ENCODE measurements at places on chromosomes 12 and 14. TPM values are rescaled to one million over a fixed set of nuclear protein-coding genes. Genes with fewer than 3 reads are reported as not detected.

The CAND1 gene
- total RNA-seq, result 123 TPM

- H3K27ac ChIP-seq, result no peak overlapping the region
- no peaks in the 10 kb centered on the region for H3K27me3 ChIP-seq
- no peak for DNase-seq
These were observed 45.8 kb downstream of the ATL1 start for GRCh38 chr14:50605766-50606165.

- H3K27ac ChIP-seq, result no peak overlapping the region
- H3K4me3 ChIP-seq, result no peak overlapping the region
- no peaks in the 10 kb centered on the region for H3K27me3 ChIP-seq
- no peaks in the 10 kb centered on the region for H3K36me3 ChIP-seq
- DNase-seq, result no peak
- H3K4me1 ChIP-seq, result no peaks in the 10 kb centered on the region
These were observed 42.5 kb downstream of the CCDC88C start for GRCh38 chr14:91374879-91375702.

DNA sequence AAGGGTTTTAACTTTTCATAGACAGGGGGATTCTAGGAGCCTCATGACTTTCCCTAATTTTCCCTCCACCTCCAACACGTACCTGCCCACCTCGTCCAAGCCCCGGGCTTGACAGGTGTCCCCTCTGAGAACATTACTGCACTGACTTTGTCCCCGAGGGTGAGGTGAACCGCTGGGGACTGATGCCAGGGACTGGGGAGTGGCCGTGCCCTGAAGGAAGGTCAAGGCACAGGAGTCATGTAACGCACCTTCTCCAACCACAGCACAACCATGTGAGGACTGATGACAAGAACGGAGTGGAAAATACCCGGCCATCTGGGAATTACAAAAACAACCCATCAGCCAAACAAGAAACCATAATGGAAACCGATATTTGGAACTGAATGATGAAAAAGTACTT, 214.7 kb upstream of the C14orf180 start:
- DNase-seq, result no peak
- H3K27me3 ChIP-seq, result no peaks in the 10 kb centered on the region
- no peak overlapping the region for H3K27ac ChIP-seq
- no peaks in the 10 kb centered on the region for H3K36me3 ChIP-seq
- no peaks in the 10 kb centered on the region for H3K4me1 ChIP-seq

The CRACR2A gene
- 5.4 TPM for total RNA-seq

- H3K36me3 ChIP-seq, result no peaks in the 10 kb centered on the region
- DNase-seq, result no peak
- no peaks in the 10 kb centered on the region for H3K27me3 ChIP-seq
- no peak overlapping the region for H3K27ac ChIP-seq
These were observed 83.0 kb upstream of the CCDC196 start for GRCh38 chr14:66403183-66403582.

DNA sequence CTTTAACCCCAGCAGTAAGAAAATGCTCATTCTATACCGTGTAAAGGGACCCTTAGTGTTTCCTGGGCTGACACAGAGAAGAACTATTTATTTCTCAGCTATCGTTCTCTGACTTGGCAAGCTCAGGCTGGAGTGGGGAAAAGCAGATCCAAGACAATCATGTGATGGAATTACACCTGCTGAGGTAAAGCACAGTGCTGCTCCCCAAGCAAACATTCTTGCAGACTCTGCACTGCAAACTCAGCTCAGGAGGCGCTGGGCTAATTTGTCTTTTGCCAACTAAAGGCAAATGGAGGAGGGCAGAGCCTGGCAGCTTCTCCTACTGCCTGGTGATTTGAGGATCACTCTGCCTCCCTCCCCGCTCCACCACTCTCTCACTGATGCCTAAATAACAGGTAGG, 57.8 kb upstream of the FUT8 start:
- H3K27ac ChIP-seq, result no peak overlapping the region
- H3K36me3 ChIP-seq, result no peaks in the 10 kb centered on the region
- no peak for DNase-seq
- H3K4me1 ChIP-seq, result peaks cover 2% of the 10 kb centered on the region
- no peak overlapping the region for H3K4me3 ChIP-seq

The IRAK3 gene
- 5.2 TPM for total RNA-seq

- no peak overlapping the region for H3K4me3 ChIP-seq
- H3K27ac ChIP-seq, result no peak overlapping the region
- no peaks in the 10 kb centered on the region for H3K36me3 ChIP-seq
- no peaks in the 10 kb centered on the region for H3K4me1 ChIP-seq
- H3K27me3 ChIP-seq, result no peaks in the 10 kb centered on the region
These were observed 20.9 kb downstream of the ZC2HC1C start for GRCh38 chr14:75090353-75090752.

The CCDC196 gene
- not detected for total RNA-seq

DNA sequence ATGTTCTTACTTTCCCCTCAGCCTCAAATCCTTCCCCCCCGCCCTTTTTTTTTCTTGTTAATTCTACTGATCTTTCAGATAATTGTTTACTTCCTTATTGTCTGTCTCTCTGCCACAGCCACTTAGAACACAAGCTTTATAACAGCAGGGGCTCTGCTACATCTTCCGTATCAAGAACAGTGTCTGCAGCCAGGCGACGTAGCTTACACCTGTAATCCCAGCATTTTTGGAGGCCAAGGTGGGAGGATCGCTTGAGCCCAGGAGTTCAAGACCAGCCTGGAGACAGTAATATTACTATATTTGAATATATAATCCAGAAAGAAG, 5.4 kb downstream of the SOS2 start:
- H3K36me3 ChIP-seq, result no peaks in the 10 kb centered on the region
- H3K27me3 ChIP-seq, result no peaks in the 10 kb centered on the region
- H3K4me3 ChIP-seq, result no peak overlapping the region
- no peak for DNase-seq
- H3K4me1 ChIP-seq, result peaks cover 8% of the 10 kb centered on the region
- no peak overlapping the region for H3K27ac ChIP-seq

DNA sequence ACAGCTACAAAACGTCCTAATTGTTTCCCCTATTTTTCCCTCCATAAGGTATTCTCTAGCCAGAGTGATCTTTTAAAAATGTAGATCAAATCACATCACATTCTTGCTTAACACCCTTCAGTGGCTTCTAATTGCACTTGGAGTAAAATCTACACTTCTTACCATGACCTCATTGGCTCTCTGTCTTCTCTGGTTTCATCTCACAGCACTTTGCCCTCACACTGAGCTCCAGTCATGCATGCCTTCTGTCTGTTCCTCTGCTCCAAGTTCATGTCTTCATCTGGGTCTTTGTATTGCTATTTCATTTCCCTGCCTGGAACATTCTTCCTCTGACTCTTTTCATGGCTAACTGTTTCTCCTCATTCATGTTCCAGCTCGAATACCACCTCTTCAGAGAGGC, 220.4 kb upstream of the GARIN6 start:
- no peaks in the 10 kb centered on the region for H3K27me3 ChIP-seq
- H3K27ac ChIP-seq, result no peak overlapping the region
- H3K4me1 ChIP-seq, result no peaks in the 10 kb centered on the region
- no peaks in the 10 kb centered on the region for H3K36me3 ChIP-seq
- H3K4me3 ChIP-seq, result no peak overlapping the region

The KRT71 gene
- not detected for total RNA-seq

The NAV3 gene
- 54.2 TPM for total RNA-seq

DNA sequence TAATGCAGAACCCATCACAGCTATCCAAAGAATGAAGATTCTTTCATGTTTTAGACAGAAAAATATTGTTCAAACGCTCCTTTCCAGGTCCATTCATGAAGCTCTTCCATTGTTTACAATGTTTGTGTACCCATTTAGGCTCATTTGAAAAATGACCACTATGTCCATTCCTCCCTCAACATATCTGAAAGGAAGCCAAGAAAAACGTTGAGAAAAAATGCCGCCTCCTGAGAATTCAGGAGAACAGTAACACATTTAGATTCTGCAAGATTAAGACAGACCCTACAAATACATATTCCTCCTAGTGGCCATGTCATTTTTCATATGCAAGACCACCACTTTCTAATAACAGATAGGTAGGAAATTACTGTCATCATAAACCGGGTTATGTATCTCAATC, 124.4 kb downstream of the SLC25A21 start:
- no peaks in the 10 kb centered on the region for H3K36me3 ChIP-seq
- no peak overlapping the region for H3K27ac ChIP-seq
- no peaks in the 10 kb centered on the region for H3K27me3 ChIP-seq
- no peaks in the 10 kb centered on the region for H3K4me1 ChIP-seq

DNA sequence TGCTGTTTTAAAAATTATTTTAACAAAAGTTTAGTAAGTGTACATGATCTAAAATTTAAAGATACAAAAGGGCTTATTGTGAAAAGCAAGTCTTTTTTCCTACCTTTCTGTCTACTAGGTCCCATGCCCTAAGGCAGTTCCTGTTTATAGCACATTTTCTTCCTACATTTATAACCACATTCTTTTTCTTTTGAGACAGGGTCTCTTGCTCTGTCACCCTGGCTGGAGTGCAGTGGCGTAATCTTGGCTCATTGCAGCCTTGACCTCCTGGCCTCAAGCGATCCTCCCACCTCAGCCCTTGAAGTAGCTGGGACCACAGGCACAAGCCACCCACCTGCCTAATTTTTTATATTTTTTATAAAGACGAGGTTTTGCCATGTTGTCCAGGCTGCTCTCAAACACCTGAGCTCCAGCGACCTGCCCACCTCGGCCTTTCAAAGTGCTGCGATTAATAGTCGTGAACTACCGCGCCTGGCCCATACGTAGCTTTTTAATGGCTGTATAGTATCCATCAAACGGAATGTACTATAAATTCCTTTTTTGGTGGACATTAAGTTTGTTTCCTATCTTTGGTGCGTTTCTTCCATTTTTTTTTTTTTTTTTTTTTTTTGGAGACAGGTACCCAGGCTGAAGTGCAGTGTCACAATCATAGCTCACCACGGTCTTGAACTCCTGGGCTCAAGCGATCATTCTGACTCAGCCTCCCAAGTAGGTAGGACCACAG, 20.9 kb downstream of the FRS2 start:
- no peak overlapping the region for H3K4me3 ChIP-seq
- H3K4me1 ChIP-seq, result peaks cover 7% of the 10 kb centered on the region
- H3K27me3 ChIP-seq, result no peaks in the 10 kb centered on the region
- no peaks in the 10 kb centered on the region for H3K36me3 ChIP-seq

DNA sequence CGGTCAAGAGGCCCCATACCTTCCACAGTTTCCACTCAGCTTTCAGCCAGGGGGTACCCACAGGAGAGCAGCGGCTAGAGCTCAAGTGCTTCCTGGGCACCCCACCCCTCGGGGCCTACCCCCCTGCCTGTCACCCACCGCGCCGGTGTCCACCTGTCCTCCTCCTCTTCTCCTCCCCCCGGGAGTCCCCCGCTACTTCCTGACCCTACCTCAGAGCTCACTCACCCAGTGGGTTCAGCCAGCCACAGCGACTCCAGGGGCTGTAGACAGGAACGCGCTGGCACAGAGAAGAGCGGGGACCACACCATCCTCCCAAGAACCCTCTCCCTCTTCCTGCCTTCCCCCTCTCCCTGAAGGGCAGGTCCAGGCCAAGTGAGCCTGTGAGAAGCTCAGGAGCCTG, 123.0 kb downstream of the ESRRB start:
- no peak overlapping the region for H3K27ac ChIP-seq
- H3K4me1 ChIP-seq, result no peaks in the 10 kb centered on the region
- H3K4me3 ChIP-seq, result no peak overlapping the region
- H3K27me3 ChIP-seq, result no peaks in the 10 kb centered on the region
- no peak for DNase-seq
- H3K36me3 ChIP-seq, result no peaks in the 10 kb centered on the region

DNA sequence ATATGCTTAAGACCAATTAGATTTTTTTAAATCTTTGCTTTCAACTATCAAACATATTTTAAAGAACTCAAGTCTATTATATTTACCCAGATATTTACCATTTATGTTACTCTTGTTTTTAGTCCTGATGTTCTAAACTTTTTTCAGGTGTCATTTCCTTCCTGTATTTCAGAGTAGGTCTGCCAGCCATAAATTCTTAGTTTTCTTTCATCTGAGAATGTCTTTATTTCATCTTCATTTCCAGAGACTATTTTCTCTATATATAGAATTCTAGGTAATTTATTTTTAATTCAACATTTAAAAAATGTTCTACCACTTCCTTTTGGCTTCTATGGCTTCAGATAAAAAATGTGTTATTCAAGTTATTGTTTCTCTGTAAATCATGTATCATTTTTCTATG, 218.2 kb upstream of the AMIGO2 start:
- no peak overlapping the region for H3K4me3 ChIP-seq
- H3K4me1 ChIP-seq, result no peaks in the 10 kb centered on the region
- no peaks in the 10 kb centered on the region for H3K36me3 ChIP-seq
- no peaks in the 10 kb centered on the region for H3K27me3 ChIP-seq
- no peak for DNase-seq
- H3K27ac ChIP-seq, result no peak overlapping the region

DNA sequence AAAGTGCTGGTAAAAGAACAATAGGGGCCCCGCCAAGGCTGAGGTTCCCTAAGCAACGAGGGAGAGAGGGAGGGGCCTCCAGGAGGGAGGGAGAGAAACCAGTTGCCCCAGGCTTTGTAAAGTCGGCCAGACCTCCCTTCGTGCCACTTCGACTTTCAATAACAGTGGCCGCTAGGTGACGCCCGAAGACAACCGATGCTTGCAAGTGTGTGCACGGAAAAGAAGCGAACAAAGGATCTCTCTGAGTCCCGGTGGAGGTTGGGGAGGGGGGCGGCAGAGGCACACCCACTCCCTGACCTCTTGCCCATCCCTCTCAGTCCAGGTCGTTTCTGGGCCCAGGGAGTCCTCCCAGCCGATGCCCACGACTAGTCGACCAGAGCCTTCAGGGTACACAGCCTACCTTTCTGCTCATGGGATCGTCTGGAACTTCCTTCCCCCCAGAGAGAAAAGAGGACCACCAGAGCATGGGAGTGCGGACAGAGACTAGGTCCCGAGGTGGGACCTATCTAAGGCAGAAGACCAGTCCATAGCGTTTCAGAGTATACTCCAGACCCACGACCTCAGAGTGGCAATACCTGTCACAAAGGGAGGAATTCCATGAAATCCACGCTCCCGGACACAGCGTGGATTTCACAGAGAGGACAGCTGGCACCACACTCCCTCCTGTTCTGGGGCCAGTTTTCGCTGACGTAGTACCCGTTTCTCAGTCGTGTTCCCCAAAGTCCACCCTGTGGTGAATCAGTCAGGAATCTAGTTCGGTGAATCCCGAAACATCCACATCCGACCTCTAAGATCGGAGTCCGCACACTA, 262.7 kb upstream of the ALG10B start:
- H3K4me3 ChIP-seq, result no peak overlapping the region
- no peaks in the 10 kb centered on the region for H3K27me3 ChIP-seq
- no peaks in the 10 kb centered on the region for H3K4me1 ChIP-seq
- DNase-seq, result no peak

DNA sequence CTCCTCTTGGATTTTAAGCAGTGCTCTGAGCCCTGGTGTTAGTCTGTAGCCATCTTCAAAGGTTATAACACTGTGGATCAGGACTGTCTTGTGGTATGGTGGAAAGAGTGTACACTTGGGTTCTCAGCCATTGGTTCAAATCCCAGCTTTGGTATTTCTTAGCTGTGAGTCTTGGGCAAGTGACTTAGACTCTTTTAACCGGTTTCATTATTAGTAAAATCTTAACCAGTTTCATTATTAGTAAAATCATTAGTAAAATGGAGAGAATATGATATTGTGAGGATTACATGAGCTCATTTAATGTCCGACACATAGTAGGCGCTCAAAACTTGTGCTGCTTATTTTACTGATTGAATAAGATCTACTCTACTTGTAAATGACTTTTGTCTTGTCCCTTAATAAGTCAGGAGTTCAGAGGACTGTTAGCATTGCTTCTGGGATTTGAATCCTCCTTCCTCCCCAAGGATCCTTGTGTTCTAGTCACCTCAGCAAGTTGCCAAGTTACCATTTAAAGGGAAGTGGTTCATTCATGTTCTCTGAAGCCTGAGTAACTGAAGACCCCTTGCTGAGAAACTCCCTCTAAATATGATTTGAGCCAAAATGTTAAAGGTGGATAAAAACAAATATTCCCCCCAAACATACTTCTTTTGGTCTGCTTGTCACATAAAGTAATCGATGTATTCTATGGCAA, 12.4 kb downstream of the TTLL5 start:
- H3K27ac ChIP-seq, result no peak overlapping the region
- no peaks in the 10 kb centered on the region for H3K4me1 ChIP-seq
- no peaks in the 10 kb centered on the region for H3K27me3 ChIP-seq
- H3K4me3 ChIP-seq, result no peak overlapping the region
- DNase-seq, result no peak

The BMP4 gene
- total RNA-seq, result 5.7 TPM

All from ovary (tissue), 10 donors.